Stimulated activated naive CD8-positive, alpha-beta T cell treated with anti-CD3 and anti-CD28 coated beads, Interleukin-15, amount 100 ng/mL, for 72 hours (primary cell): ENCODE measurements at places on chromosomes 1 and 21.

GRCh38 chr1:4685523-4685865 lies 31.1 kb downstream of the AJAP1 start:
- DNase-seq = no peak

DNA sequence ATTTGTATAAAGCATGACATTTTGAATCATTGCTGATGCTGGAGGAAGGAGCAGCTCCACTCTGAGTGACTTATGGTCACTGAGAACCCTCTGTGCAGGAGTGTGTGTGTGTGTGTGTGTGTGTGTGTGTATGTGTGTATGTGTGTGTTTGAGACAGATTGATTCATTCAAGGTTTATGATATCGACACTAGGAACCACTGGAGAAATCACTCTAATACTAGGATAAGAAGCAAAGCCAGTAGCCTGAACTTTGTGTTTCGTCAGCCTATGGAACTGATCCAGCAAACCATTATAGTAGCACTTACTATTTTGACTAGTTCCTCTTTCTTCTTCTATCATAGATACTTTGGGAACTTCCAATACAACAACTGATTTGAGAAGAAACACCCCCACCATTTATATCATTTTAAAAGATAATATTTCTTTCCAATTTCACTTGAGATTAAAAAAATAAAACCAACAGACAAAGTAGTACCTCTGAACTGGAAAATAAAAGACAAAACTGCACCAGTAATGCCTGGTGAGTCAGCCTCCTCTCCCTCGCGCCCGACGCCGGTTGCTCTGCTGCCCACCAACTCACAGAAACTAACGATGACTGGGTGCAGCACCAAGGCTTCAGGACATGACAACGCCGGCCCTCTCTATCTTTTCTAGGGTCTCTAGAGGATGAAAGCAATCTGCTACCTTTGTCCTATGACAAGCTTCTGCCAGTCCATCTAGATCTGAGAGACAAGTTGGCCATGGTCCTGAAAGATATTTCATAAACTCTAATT lies 20.9 kb downstream of the SLAMF1 start:
- peak; percentile 44 for DNase-seq

GRCh38 chr1:73635021-73635420 lies 563.0 kb downstream of the LRRIQ3 start:
- DNase-seq = no peak

DNA sequence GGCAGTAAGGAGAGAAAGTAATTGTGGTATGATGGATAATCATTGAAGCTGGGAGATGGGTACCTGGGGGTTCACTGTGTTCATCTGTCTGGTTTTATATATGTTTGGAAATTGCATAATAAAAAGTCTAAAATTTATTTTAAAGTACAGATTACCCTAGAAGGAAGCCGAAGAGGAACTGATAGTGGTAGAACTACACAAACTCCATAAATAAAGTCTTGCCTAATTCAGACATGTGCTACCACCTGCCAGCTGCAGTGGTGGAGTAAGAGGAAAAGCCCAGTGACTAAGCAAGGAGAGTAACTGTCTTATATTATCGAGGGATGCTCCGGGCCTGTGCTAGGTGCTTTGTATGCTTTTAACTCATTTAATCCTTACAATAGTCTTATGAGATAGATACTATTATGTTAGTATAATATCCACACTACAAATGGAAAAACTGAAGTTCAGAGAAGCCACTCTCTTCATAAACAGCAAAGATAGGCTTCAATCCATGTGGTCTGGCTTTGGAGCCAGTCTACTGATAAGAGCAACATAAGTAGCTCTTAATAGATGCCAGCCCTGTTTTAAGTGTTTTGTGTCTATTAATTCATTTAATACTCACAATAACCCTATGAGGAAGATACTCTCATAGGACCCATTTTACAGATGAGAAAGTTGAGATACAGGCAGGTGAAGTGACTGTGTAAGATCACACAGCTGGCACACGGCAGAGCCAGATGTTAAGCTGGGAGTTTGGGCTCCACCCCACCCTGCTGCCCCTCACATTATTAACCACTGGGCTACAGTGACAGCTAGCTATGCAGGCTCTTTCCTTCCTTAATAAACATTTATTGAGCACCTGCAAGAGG lies 56.8 kb upstream of the HNRNPU start:
- DNase-seq = no peak

DNA sequence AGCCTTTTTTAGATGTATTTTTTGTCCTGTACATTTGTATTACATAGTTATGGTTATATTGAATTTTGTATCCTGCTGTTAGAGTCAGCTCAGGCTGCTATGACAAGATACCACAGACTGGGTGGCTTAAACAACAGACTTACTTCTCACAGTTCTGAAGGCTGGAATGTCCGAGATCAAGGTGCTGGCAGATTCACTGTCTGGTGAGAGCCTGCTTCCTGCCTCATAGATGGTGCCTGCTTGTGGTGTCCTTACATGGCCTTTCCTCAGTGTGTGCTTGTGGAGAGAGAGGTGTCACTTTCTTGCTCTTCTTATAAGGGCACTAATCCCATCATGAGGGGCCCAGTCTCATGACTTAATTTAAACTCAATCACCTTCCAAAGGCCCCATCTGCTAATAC lies 23.1 kb upstream of the MYSM1 start:
- no peak for DNase-seq
